ENCODE measurements at places on chromosomes 16 and 17.

DNA sequence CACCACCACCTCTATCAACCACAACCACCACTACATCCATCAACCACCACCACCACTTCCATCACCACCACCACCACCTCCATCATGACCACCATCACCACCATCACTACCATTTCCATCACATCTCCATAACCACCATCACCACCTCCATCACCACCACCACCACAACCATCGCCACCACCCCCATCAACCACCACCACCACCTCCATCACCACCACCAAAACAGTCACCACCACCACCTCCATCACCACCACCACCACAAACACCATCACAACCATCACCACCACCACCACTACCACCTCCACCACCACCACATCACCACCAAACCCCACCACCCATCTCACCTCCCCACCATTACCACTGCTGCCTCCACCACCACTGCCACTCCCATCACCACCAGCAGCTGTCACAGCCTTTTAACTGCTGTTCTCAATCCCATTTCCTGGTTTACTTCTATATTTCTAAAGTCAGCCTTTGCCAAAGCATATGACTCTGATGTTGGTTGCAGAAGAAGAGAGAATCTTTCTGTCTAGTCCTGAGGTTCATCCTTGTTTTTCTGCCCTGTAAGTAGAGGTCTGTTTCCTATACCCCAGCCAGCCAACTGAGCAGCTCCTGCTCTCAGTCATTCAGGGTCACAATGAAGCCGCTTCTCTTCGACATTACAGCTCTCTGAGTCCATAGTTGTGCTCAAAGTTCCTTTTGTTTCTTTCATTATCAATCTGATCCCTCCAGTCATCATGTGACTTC, 14.0 kb downstream of the MARCHF10 start:
- no peak for DNase-seq

DNA sequence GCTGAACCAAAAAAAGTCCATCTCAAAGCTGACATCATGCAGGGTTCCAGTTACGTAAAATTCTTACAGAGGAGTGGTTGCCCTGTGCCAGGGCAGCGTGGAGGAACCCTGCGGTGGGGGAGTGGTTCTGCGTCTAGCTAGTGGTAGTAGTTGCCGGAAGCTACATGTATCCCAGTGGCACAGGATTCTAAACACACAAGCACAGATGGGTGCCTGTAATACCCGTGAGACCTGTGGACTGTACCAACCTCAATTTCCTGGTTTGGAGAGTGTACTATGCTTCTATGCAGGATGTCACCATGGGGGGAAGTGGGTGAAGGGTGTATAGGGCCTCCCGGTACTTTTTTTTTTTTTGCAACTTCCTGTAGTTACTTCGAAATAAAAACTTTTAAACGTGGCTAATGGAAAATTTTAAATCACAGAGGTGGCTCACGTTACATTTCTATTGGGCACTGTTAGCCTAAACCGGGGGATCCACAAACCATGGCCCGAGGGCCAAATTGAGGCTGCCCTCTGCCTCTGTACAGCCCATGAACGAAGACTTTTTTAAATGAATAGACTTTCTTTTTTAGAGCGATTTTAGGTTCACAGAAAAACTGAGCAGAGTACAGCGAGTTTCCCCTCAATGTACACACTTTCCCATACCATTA, 38.5 kb downstream of the TBC1D16 start:
- peak; percentile 54 for DNase-seq

GRCh38 chr17:63621229-63621683, 961 bp upstream of the MAP3K3 start:
- no peak for DNase-seq

- DNase-seq: peak; percentile 51
Measured at GRCh38 chr17:4903051-4903818, at the start of gene CHRNE. Gene CHRNE (minus strand): TSS chr17:4903098. CDS start chr17:4903063, 35 bp downstream.

GRCh38 chr17:61392679-61393078, 7.0 kb upstream of the TBX2 start:
- DNase-seq: no peak

DNA sequence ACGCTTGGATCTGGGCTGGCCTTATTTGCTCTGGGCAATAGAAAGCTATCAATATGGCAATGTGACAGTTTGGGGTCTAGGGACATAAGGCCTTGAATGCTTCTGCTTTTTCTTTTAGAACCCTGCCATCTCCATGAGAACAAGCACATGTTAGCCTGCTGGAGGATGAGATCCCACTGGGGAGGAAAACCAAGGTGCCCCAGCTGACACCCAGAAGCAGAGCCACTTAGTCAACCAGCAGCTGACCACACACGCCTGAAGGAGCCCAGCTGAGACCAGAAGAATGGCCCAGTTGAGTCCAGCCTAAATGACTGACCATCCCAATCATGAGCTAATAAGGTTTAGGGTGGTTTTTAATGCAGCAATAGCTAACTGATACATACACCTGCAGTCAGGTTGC, 171.2 kb downstream of the AHSP start:
- no peak for DNase-seq

DNA sequence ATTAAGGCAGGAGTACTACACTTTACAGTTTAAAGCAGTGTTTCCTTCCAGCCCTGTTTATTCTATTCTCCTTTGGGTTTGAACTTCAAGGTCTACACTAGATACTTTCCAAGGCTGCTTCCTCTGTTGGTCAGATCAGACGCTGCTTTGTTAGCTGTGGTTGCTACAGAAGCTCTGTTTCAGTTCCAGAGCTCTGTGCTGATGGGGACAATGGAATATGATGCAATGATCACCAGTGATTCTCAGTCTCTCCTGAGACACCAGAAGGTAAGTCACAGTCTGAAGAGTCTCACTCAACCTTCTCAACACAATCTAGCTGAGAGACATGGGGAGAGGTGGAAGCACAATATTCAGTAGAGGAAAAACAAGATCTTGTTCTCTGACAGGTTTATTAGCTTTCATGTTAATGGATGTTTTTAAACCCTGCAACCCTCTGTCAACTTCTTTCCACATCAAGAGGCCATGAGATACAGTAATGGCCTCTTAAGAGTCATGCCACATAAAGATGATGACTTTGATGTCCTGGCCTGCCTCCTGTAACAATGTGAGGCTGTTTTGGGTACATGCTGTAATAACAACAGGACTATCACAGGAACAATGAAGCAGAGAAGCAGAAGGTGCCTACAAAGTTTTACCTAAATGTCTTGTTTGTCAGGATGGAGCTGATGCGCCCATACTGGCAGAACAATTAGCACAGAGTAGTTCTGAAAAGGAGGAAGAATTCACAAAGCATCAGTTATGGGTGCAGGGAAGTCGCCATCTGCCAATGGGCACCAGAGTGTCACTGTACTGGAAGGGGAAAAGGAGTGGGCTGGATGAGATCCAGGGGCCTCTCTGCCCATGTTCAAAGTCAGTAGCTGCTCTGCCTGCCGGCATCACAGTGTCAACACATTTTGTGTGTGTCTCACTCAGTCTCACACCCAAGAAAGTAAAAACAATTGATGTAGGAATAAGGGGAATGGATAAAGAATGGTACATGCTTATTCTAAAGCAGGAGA, 33.4 kb downstream of the PSME3IP1 start:
- no peak for DNase-seq

GRCh38 chr16:48687421-48688038, 77.5 kb upstream of the N4BP1 start:
- DNase-seq: no peak

DNA sequence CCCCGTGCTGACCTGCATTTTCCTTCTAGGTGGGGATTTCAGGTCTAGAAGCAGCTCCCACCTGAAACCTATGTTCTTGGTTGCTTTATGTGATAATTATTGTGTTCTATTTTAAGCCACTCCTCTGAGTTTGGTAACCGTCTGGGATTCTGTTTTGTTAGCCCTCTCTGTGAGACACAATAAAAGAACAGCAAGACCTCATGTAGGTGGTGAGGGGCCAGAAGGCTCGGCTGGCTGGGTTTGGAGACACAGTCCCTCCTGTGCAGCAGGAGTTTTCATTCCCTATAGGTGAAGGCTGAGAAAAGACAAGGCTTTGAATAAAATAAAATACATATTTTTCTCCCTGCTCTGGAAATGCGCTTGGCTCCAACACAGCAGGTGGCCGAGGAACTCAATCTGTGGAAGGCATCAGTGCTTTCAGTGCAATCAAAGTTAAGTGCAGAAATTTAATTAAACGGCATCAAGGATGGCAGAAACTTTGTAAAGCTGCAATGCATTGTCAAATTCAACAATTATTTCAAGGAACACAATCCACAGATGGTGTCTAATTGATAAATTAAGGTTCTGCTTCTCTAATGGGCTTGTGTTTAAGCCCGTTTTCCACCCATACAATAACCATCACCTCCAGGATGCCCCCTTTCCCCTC, 107.8 kb downstream of the MSI2 start:
- no peak for DNase-seq

GRCh38 chr16:4954714-4955113, 3.4 kb upstream of the SEC14L5 start:
- no peak for DNase-seq

DNA sequence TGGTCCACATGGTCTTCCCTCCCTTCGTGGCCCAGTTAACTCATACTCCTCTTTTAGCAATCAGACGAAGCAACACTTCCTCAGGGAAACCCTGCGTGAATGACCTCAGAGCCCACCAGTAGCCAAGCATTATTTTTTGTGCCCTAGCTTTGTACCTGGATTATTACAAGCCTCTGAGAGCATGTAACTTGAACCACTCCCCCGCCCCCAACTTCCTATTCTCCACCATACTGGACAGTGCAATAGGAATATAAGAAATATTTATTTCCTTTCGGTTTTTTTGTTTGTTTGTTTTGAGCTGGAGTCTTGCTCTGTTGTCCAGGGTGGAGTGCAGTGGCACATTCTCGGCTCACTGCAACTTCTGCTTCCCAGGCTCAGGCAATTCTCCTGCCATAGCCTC, 2.9 kb downstream of the CPPED1 start:
- no peak for DNase-seq

GRCh38 chr16:56876048-56876447, 11.0 kb downstream of the SLC12A3 start:
- no peak for DNase-seq

GRCh38 chr16:81567087-81567486, 122.5 kb downstream of the CMIP start:
- no peak for DNase-seq

- no peak for DNase-seq
Measured at GRCh38 chr16:85492295-85492864, 120.7 kb upstream of the GSE1 start.

- no peak for DNase-seq
Measured at GRCh38 chr17:80791758-80792284, 199.8 kb upstream of the CHMP6 start.

- no peak for DNase-seq
Measured at GRCh38 chr17:13200671-13201070, 182.8 kb upstream of the ELAC2 start.

GRCh38 chr17:14351493-14351892, 50.6 kb downstream of the HS3ST3B1 start:
- DNase-seq: no peak

GRCh38 chr17:1099242-1099641, 80.5 kb downstream of the ABR start:
- no peak for DNase-seq

DNA sequence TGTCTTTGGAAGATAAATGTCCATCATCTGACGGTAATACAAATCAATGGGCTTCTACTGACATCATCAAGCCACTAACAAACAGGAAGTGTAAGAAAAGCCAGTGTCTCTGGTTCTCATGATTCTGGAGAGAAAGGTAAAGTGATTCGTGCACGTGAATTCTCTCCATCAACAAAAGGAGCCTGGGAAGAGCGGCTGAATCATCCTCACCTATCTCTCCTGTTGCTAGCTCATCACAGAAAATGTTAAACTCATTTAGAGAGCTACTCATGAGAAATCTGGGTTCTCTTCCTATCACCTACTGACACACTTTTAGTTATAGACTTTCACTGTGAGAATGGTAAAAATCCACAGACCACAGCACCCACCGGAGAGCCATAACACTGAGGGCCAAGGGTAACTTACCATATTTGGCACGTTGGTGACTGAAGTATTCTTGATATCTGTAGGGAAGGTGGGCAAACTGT, 70.3 kb downstream of the CREBBP start:
- no peak for DNase-seq

DNA sequence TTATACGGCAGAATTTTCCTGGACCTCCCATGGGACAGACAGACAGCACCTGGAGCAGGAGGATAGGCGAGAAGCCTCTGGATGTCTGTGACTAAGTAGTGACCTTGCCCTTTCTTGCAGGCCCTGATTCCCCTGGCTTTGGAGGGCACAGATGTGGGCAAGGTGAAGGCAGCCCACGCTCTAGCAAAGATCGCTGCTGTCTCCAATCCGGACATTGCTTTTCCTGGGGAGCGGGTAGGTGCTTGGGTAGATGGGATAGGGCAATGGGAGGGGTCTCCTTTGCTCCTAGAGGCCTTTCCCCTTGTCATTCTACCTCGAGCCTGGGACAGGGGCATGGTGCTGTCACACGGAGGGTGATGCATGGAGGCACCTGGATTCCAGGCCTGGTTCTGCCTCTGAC, 17.3 kb downstream of the SLC35G3 start:
- DNase-seq: no peak

DNA sequence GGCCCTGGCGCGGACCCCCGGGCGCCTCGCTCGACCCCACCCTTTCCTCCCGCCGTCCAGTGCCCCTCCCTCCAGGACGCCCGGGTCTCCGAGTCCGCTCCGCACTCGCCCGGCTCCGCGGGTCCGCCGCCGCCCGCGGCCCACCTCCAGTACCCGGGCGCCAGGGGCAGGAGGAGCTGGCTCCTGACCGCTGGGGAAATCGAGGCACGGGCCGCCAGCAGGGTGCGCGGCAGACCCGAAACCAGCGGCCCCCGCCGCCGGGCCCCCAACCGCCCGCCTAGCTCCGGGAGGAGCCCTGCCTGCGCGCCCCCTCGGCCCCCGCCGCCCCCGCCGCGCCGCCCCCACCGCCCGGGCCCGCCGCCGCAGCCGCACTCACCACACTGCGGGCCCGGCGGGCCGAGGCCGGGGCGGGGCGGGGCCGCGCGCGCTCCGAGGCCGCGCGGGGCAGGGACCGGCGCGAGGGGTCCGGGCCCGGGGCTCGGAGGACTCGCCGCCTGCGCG, 333 bp downstream of the MAFG start:
- DNase-seq: peak; percentile 38

- DNase-seq: no peak
Measured at GRCh38 chr16:89431630-89432029, 58.7 kb downstream of the ANKRD11 start.

DNA sequence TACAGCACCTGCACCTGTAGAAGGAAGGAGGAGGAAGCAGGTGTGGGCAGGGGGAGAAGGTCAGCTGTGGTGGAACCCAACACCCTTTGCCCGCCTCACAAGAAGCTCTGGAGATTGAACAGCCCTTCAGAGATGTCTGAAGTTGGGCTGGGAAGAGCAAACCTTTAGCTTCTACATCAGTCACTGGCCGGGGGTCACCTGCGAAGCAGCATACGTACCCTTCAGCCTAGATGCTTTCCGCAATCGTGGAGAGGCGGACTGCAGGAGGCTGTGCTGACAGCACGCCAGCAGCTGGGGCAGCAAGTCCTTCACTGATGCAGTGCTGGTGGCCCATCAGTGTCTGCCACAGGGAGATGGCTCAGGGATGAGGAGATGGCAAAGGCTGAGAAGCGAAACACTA, 5.2 kb upstream of the HS3ST3B1 start:
- no peak for DNase-seq

GRCh38 chr17:76421044-76421407, 31.9 kb downstream of the UBE2O start:
- DNase-seq: no peak

- DNase-seq: no peak
Measured at GRCh38 chr17:57622683-57623433, 122.2 kb downstream of the CCDC182 start.

All from stimulated activated CD4-positive, alpha-beta T cell treated with anti-CD3 and anti-CD28 coated beads, TNF-alpha, amount 100 ng/mL, for 4 hours (primary cell).